ENCODE measurements at places on chromosomes 6 and 20.

DNA sequence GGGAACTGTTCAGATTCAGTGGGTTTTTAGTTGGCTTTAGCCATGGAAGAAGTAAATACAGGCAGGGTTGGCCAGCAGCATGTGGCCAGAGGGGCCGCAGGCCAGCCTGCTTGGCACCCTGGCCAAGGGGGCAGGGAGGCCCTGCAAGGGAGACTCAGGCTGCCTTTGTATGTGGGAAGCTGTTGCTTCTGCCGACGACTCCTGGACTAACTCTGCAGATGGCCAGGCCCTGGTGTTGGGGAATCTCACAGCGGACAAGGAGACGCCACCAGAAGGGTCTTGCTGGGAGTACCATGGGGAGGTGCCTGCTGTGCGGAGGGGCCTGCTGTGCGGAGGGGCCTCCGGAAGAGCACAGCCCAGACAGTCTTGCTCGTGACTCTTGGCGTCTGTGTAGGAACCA, 25.2 kb downstream of the PYGB start:
- no peak for DNase-seq

GRCh38 chr6:35397806-35398418, 54.2 kb upstream of the FANCE start:
- no peak for DNase-seq

- DNase-seq, result no peak
Observed at GRCh38 chr6:121539439-121539838, 104.0 kb downstream of the GJA1 start.

DNA sequence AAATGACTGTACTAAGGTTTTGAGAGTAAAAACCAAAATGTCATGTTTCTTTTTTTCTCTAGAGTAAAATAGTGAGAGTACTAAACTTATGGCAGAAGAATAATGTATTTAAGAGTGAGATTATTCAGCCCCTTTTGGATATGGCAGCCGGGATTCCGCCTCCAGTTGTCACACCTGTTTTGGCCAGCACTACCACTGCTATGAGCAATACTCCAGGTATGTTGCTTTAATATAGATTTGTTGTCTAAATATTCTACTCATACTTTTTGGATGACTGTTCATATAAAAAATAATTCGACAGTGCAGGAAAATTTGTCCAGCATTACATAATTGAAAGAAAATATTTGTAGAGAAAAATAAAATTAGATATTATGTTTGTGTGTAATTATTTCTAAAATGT, 59.5 kb downstream of the SCAF8 start:
- DNase-seq, result no peak

GRCh38 chr6:92174398-92175073, 1244.8 kb downstream of the EPHA7 start:
- no peak for DNase-seq

- no peak for DNase-seq
Observed at GRCh38 chr20:31573555-31574321, 31.4 kb upstream of the ID1 start.

GRCh38 chr20:3194617-3195280, 9.7 kb downstream of the DDRGK1 start:
- no peak for DNase-seq

- no peak for DNase-seq
Observed at GRCh38 chr6:88492824-88493223, 326.7 kb upstream of the CNR1 start.

GRCh38 chr20:49633643-49634042, 65.7 kb upstream of the PTGIS start:
- no peak for DNase-seq
